ENCODE measurements at places on chromosomes 6 and 20.

- DNase-seq: no peak
Measured at GRCh38 chr6:167906899-167907298, 80.2 kb downstream of the AFDN start.

- DNase-seq: no peak
Measured at GRCh38 chr6:10359581-10359980, 55.3 kb downstream of the TFAP2A start.

DNA sequence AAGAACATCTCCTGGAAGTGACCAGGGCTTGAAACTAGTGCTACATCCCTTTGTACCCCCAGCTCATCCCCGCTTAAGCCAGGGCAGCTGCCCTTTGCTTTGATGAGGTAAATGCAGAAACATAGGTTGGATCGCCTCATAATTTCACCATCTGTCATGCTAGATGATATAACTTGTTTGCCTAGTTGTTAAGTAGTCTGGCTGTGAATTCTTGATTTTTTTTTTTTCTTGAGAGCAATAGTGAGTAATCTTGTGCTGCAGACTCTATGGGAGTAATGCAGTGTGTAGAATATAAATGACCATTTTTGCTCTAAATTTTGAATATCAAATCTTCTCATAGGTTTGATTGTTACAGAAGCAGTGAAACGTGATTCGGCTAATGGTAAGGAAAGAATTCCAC, 4.1 kb downstream of the TRDN start:
- no peak for DNase-seq

- no peak for DNase-seq
Measured at GRCh38 chr6:164025180-164025579, 610.7 kb downstream of the QKI start.

GRCh38 chr6:35634316-35634715, 54.4 kb downstream of the FKBP5 start:
- no peak for DNase-seq

DNA sequence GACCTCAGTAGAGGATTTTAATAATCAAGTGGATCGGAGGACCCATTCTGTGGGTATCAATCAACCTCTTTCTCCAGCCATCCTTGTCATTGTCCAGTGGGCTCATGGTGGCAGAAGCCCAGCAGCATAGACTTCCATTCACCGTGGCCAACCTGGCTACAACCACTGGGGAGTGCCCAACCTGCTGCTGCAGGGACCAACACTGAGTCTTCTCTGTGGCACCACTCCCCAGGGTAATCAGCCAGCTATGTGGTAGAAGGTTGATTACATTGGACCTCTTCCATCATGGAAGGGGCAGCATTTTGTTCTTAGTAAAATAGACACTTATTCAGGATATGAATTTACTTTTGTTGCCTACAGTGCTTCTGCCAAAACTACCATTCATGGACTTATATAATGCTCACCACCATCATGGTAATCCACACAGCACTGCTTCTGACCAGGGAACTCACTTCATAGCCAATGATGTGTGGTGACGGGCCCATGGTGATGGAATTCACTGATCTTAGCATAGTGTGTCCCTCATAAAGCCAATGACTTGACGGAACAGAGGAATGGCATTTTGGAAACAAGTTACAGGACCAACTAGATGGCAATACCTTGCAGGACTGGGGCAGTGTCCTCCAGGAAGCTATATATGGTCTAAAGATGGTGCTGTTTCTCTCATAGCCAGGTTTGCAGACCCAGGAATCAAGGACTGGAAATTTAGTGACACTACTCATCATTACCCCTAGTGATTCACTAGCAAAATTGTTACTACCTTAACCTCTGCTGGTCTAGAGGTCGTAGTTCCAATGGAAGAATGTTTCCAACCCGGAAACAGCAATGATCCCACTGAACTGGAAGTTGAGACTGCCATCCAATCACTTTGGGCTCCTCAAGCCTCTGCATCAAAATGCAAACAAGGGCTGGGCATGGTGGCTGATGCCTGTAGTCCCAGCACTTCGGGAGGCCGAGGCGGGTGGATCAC, 7.6 kb downstream of the CD24 start:
- no peak for DNase-seq

GRCh38 chr6:52389626-52390360, 27.8 kb downstream of the PAQR8 start:
- no peak for DNase-seq

DNA sequence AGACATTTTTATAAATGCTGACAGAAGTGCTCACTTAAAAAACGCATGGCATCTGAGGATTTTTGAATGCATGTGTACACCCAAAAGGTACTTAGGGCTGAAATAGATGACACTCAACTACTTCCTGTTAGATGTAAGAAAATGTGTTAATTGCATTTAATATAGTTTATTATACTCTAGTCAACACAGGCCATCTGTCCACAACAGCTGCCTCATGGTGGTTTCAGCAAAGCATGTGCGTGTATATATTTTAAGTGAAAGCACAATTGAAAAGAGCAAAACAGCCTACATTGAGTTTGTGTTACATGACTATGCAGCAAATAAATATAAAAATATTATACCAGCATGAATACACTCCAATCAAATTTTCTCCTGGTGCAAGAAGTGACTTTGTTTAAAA, 1233.0 kb upstream of the EYS start:
- DNase-seq: no peak

DNA sequence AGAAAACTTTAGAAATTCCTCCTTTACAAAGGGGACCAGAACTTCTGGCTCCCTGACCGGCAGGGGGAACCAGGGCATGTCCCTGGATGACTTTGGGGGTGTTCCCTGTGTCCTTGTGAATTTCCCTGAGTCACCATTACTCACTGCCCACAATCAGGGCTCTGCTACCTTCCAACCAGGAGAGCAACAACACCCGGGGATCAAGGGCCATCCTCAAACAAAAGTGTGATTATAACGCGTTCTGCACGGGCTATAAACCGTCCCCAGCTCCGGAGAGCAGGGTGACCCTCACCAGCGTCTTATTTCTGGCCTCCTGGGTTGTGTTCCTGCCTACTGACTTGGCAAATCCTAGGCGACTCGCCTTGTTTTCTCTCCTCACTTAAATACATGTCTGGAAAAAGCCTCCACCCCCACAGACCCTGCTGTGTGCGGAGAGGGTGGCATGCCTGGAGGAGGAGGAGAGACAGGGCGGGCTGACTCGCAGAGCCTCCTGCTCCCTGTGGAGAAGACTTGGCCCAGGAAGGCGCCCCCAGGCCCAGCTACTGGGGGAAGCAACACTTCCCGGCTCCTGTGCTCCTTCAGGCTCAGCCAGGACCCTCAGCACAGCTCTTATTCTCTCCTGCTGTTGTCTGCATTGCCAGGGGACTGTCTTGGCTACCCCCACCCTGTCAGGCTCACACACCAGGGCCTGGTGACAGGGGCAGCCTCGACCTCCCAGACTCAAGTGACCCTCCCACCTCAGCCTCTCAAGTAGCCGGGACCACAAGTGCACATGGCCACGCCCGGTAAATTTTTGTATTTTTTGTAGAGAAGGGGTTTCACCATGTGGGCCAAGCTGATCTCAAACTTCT, 54.1 kb downstream of the FGD2 start:
- no peak for DNase-seq

DNA sequence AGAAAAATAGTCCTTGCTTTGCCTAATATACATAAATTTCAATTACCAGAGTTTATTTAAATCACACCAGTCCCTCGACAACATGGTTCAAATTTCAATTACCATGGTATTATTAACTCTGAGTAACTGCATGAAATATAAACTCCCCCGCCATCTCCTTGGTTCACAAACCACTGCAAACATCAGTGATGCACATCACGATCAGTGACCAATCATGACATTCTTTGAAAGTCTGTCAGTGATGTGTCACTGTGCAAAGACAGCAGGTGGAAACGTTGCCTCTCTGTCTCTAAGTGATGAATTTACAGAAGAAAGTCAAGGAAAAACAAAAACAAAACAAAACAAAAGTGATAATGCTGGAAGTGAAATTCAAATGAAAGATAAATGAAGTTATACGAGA, 86.7 kb downstream of the TASP1 start:
- DNase-seq: no peak

DNA sequence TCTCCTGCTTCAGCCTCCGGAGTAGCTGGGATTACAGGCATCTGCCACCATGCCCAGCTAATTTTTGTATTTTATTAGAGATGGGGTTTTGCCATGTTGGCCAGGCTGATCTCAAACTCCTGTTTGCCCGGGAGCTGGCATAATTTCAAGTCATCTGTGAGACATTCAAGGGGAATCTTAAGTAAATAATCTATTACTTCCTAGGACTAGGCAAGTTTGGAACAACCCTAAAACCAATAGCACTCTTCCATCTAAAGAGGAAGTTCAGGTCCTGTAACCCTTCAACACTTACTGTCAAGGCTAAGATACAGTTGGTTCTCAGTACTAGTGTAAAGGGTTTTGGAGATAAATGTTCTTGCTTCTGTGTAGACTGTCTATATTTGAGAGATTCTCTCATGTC, 267.8 kb upstream of the IRAK1BP1 start:
- no peak for DNase-seq

DNA sequence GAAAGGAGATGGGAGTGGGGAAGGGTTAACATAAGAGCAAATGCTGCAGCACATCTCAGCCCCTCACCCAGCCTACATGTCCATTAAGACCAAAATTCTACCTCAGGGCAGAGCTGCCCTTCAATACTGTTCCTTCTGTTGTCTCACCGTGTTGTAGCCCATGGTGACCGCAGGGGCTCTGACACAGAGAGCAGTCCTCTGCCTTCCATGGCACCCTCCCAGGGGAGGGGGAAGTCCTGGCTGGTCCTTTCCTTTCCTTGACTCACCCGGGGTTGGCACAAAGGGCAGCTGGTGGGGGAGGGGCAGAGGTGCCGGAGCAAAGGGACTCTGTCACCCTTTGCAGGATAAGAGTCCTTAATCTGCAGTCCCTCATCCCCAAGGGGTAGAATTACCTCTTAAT, 15.2 kb downstream of the NKX2-2 start:
- no peak for DNase-seq

DNA sequence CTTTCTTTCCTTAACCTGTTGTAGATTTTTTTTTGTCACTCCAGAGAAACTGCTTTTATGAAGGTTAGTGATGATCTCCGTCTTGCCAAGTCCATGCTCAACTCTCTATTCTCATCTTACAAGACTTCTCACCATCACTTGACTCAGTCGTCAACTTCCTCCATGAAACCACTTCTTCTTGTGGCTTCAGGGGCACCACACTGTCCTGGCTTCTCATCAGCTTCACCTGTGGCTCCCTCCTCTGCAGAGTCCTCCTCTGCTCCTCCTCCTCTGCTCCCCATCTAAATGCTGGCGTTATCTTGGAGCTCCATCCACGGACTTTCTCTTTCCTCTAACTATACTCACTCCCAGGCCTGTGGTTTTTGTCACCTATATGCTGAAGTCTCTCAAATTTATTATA, 187.5 kb downstream of the BACH2 start:
- no peak for DNase-seq

DNA sequence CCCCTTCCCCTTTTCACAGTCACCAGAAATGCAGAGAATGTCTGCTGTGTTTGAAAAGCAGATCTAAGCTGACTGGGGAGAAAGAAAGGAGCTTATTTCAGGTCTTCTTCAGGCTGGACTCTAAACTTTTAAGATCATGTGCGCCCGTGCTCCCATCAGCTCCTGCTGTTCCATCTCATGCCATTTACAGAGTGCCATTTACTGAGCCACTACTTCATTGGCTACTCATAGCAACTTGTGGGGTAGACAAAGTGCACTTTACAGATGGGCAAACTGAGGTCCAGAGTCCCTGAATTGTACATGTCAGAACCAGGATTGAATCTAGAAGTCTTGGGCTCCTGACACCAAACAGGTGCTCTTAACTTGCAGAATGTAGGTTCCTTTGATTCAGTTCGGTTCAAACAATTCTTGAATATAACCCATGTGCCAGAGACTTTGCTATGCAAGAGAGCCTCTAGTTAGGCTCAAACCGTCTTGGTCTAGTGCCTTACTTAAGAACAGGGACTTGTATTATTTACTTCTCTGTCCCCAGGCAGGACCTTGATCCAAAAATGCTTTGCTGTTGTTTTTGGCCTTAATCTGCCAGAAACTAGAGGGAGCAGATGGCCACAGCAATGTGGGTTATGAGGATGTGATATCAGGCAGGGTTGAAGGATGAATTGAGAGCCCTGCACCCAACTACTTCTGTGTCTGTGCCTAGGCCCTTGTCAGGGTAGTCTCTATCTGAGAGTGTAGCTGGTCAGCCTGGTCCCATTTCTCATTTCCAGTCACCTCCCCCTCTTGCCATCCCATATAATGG, 56.4 kb downstream of the RALY start:
- no peak for DNase-seq

GRCh38 chr20:46757754-46758678, 48.6 kb downstream of the SLC2A10 start:
- DNase-seq: no peak

- DNase-seq: no peak
Measured at GRCh38 chr6:5684320-5685053, 322.2 kb downstream of the NRN1 start.

DNA sequence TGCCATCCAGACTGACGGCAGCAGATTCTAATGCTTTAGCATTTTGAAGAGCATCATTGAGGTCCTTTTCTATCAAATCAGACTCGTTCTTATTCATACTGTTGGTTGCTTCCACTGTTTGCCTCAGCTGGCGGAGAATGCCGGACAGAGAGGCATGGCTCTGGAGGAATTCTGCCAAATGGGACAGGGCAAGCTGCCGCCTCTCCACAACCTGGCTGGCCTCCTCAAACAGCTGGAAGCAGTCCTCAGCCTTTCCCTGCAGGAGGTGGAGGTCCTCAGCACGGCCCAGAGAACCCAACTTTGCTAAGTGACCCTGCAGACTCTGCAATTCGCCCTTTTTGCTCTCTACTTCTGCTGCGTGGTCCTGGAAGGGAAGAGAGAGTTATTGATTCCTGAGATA, 220.5 kb downstream of the SYNE1 start:
- DNase-seq: no peak

GRCh38 chr20:44596876-44597275, 14.5 kb downstream of the PKIG start:
- no peak for DNase-seq

DNA sequence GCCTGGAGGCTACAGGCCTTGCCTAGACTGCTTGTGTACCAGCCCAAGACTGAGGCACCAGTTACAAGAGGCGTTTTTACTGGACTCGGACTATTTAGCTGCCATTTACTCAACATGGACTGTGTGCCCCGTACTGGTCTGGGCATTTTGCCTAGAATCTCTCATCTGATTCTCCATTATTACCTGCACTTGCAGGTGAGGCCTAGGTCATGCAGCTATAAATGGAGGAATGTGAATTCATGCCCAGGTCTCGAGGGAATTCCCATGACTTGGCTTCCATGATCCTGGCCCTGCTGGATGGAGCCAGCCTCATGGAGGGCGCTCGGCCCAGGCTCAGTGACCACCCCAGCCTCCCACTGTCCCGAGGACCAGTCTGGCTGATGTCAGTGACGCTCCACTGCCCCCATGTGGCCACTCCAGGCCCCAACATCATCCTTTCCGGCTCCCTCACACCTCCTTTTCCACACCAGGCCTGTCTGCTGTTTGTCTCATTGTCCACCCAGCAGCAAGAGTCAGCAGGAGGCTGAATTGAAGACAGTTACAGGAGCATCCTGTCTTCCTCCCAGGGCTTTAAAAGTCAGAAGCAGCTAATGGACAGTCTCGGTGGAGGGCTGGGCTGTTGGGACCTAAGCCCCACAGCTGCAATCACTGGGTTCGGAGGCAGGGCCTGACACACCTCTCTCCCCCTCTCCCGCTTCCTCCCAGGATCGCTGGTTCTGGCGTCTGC, 8.7 kb downstream of the MMP24OS start:
- DNase-seq: no peak
